ENCODE measurements at places on chromosomes 6 and 20.

GRCh38 chr6:139602577-139602976 lies 228.1 kb upstream of the CITED2 start:
- no peak for DNase-seq

- DNase-seq = no peak
Measured at GRCh38 chr20:35657271-35657670, 7.4 kb downstream of the CPNE1 start.

DNA sequence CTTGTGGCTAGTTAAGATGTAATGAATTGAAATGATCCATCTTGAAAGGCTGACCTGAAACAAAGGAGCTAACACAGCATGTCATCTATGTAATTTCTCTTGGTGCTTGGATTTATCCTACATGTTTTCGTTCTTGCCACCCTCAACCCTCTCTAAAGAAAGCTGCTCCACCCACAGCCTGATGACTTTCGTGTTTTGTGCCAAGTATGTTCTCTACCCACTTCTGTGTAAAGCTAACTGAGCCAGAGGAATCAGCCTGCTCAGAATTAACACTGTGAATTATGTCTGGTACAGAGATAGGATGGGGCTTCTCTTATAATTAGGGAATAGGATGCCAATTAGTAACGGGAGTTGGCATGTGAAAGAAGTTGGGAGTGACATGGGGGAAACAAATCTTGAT lies 67.9 kb upstream of the MLIP start:
- DNase-seq = no peak

- no peak for DNase-seq
Measured at GRCh38 chr6:100230953-100231316, 233.8 kb downstream of the SIM1 start.

- DNase-seq = no peak
Measured at GRCh38 chr6:167409694-167410093, 84.8 kb downstream of the TTLL2 start.

DNA sequence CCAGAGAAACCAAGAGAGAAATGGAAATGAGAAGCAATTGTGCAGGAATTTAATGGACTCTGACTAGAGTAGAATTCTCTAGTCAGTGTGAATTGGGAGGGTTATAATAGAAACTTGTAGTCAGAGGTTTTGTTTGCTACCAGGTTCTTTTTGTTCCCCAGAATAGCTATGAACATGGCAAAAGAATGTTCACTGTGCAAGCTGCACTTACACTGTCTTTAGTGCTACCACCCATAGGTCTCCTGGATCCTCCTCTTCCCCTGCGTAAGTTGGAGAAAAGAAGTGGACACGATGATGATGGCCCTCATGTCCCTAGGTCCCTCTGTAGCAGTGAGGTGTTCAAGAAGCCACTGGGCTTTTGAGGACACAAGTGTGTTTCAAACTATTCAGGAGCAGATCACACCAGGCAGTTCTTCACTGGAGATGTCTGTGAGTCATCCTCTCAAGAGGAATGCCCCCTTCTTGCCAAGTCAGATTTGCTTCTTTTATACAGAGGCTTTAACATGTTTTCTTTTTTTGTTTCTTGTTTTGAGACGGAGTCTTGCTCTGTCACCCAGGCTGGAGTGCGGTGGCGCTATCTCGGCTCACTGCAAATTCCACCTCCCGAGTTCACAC lies 47.6 kb upstream of the SMIM8 start:
- DNase-seq = no peak

DNA sequence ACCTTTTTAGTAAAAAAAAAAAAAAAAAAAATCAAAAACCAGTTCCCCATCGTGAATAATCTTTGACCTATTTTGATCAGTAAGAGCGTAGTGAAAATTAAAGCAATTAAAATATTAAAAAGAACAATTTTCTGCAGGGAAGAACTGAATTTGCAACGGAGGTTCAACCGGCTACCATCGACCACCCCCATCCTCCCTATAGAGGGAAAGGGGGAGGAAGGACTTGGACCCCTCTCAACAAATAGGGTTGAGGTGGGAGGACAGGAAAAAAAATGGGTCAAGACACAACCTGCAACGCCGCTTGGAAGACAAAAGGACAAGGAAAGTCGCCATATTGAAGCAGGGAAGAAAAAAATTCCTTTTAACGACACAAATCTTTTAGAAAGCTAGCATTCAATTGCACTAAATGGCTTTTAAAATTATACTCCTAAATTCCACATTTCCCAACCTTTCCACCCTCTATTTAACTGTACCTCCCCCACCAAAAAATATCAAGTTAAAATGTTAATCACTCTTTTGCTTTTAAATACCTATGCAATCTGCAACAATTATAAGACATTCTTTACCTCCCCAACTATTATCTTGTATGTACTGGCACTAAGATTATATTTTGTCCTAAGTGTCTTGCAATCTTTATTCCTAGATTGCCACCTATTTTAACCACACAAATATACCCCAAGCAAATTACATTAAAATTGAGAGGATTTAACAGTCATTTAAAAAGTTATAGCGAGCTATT lies 1.7 kb downstream of the PPP1R10 start:
- DNase-seq = no peak

- no peak for DNase-seq
Measured at GRCh38 chr6:150301846-150302519, 66.8 kb upstream of the IYD start.

DNA sequence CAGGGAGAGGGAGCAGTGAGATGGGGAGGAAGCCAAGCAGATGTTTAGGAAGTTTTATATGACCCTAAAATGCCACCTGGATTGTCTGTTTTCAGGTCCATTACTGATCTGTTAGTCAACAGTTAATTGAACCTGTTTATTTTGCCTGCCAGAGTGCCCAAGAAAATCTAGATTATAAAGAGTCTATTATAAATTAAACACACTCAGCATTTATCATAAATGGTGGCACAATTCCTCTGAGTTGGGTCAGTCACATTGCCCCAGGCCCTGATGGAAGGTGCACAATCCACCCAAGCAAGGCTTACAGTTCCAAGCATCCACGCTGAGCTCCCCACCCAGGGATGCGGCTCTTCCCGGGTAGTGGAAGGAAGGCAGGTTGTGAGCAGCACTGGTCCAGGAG lies 21.4 kb upstream of the ULBP3 start:
- DNase-seq = no peak

DNA sequence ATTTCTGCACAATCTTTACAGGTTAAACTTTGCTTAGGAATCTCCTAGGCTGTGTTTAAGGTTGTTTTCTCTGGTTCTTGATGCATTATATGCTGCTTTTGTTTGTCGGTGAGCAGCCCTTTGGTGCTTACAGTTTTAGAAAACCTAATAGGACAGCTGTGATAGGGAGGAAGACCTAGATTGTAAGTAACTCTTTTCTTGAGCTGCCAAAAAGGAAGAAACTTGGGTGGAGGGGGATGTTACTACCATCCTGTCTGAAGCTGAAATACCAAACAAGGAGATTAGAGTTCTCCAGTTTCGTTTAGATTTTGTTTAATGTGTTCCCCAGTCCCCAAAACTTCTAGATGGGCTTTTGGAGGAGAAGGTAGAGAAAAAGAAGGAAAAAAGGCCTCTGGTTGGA lies 72.0 kb downstream of the ANKS1A start:
- DNase-seq = no peak

DNA sequence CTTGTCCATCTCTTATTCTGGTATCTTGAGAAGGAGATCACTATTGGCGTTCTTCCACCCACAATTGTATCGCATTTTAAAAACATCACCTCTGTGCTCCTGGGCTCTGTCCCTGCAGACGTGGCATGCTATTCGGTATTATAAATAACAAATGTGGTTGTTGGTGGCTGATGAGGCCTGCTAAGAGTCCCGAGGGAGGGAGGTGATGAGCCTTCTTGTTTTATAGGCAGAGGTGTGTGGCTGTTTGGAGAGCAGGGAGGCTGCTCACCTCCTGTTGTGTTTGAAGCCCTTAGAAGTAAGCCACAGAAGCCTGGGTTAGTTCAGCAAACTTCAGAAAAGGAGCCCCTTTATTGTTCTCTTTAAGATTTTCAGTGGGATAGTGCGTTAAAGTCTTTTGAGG lies 15.6 kb downstream of the MANBAL start:
- no peak for DNase-seq

GRCh38 chr6:159229651-159230051 lies 60.5 kb downstream of the FNDC1 start:
- DNase-seq = no peak

GRCh38 chr6:127946388-127946787 lies 45.5 kb upstream of the THEMIS start:
- no peak for DNase-seq

- no peak for DNase-seq
Measured at GRCh38 chr6:137944793-137945498, 77.9 kb downstream of the TNFAIP3 start.

- no peak for DNase-seq
Measured at GRCh38 chr20:20820785-20821483, 108.5 kb upstream of the RALGAPA2 start.

DNA sequence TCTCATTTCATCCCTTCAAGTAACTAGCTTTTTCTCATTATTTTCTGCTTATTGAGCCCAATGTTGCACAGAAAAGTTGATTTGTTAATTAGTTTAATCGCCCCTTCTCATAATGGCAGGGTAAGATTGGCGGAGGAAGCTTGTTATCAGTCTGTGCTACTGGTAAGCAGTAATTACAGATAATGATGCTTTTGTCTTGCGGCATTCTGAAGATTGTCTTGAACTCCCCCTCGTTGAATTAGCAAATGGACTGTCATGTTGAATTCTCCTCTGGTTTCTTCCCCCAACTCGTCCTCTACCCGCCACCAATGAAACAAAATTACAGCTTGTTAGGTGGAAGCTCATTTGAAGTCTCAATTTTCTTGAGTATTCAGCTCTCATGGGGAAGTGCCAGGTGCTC lies 39.4 kb downstream of the PRDM13 start:
- DNase-seq = no peak

DNA sequence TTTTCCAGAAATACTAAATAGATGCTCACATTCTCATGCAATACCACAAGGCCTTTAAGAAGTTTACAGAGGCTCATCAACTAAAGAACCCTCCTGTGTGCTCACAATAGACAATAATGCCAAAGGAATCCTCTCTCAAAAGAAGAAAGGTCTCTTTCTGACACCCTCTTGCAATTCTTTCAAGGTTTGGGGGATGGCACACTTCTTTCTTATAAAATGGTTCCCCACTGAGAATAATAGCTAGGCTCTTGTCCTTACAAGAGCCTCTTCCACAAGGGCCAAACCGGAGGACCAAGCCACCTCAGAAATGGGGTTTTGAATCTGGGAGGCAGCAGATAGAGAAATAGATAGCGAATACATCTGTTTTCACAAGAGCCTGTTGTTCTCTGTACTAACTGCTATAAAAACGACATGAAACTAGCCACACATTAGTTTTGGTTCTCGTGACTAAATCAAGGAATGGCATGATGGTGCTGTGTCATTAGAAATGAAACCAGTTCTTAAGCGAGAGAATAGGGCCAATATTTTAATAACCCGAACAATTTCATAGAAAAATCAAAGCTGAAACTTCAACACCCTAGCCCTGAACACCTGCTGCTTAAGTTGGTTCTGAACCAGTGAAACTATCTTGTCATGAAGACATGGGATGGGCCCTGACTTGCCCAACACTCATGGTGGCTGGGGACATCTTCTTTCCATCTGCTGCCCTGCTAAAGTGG lies 81.1 kb downstream of the PRDM1 start:
- DNase-seq = no peak

GRCh38 chr20:5855939-5856338 lies 94.4 kb downstream of the TRMT6 start:
- no peak for DNase-seq

Measured in stimulated activated CD8-positive, alpha-beta memory T cell treated with anti-CD3 and anti-CD28 coated beads, Interleukin-7, amount 100 ng/mL, for 24 hours (primary cell).